ENCODE measurements at places on chromosomes 4 and X.

- no peak for ATAC-seq
Measured at GRCh38 chrX:3963980-3964379, 250.5 kb upstream of the PRKX start.

DNA sequence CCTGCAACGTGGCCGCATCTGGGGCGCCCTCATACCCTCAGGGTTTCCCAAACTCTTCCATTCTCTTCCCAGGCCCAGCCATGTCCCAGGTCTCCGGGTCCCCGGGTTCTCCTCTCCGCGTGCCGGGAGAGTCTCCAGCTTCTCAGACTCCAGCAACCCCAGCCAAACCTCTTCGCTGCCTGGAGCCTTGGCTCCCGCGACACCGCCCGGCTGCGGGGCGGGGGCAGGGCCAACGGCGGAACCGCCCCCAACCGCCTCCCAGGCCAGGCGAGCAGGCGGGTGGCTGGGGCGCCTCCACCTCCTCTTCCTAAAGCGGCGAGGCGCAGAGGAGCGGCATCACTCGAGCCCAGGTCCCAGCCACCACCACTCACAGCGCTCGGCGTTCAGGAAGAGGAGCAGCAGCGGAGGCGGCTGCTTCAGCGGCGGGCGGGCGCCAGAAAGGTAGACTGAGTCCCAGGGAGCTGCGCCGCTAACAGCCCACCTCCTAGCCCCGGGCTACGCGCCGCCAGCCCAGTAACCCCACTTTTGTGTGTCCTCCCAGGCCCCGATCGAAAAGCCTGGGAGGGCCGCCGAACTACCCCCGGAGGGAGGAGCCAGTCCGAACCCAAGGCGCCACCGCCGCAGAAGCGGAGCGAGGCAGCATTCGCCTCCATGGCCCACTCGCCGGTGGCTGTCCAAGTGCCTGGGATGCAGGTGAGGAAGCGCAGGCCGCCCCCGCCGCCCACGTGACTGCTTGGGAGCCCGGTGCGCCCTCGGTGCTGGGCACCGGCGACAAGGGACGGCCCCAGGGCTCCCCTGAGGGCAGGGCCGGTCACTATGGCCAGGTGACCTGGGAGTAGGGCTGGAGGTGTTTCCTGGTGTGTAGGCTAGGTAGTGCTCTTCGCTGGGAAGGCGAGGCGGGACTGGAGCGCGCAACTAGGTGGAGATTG is at the start of gene STK26:
Gene STK26, plus strand, starts transcription at position 336 of the 929 bp plus-strand sequence. Its CDS starts 316 bp downstream, at position 652.
- peak; percentile 82 for ATAC-seq

- ATAC-seq = no peak
Measured at GRCh38 chr4:26369581-26369980, 48.8 kb downstream of the RBPJ start.

DNA sequence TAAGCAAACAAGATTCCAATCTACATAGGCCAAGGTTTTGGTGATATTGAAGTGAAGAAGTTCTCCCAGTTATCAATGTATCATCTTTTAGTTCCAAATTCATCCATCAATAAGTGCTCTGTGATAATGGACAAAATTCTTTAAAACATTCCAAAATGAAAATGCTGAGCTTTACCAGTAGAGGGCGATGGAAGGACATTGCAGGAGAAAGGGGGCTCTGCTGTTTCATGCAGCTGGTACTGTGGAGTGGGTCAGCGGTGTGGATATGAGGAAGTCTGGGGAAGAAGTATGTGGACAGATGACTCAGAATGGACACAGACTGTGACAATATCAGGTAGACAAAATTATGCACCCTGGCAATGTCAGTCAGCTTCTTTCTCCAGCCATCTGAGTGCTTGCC is 46.6 kb upstream of the HS6ST2 start:
- ATAC-seq = no peak

DNA sequence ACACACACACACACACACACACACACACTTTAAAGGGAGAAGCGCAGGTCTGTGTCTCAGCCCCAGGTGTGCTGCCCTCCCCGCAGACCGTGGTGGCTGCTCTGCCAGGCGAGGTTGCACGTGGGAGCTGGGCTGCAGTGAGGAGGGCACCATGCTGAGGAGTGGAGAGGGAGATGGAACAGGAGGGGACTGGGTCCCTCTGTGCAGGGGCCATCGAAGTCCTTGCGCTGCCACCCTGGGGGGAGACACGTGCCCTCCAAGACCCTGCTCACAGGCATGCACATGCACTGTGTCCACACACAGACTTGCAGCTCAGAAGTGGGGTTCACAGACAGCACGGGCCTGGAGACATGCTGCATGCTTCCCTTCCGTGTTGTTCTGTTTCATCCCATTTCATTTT is 65.5 kb upstream of the HGFAC start:
- ATAC-seq = no peak

DNA sequence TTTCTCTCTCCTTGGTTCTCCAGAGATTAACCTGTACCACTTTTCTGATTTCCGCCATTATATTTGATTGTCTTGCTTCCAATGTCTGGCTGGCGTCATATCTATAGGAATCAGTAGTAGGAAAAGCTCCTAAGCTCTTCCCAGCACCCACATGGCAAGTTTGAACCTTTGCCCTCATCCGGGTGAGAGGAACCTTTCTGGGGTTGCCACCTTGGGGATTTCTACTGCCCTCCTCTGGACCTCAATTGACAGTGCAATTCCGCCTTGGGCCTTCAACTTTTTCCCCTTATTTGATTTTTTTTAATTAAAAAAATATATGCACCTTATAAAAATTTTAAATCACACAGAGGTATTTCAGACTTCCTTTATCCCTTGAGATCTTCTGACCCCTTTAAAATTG is 2.0 kb upstream of the CXorf66 start:
- ATAC-seq = no peak

GRCh38 chr4:32488690-32489089 is 1768.5 kb downstream of the PCDH7 start:
- ATAC-seq = no peak

GRCh38 chr4:11765849-11766453 is 337.3 kb upstream of the HS3ST1 start:
- no peak for ATAC-seq

- ATAC-seq = no peak
Measured at GRCh38 chr4:118557298-118557851, 127.8 kb upstream of the METTL14 start.

All from activated T-helper 17 cell treated with anti-CD3 and anti-CD28 coated beads, Interleukin-2, amount 50 U/mL, for 72 hours (primary cell).